ENCODE measurements at places on chromosomes 11 and 22. TPM values are rescaled to one million over a fixed set of nuclear protein-coding genes. Genes with fewer than 3 reads are reported as not detected.

The MS4A6E gene
- not detected for total RNA-seq

- no peaks in the 10 kb centered on the region for H3K27me3 ChIP-seq
- H3K36me3 ChIP-seq: no peaks in the 10 kb centered on the region
- DNase-seq: peak; percentile 76
- H3K4me3 ChIP-seq: no peak overlapping the region
- no peak overlapping the region for H3K27ac ChIP-seq
- H3K4me1 ChIP-seq: peaks cover 12% of the 10 kb centered on the region
These were observed 131.1 kb downstream of the MED15 start for GRCh38 chr22:20638507-20638870.

DNA sequence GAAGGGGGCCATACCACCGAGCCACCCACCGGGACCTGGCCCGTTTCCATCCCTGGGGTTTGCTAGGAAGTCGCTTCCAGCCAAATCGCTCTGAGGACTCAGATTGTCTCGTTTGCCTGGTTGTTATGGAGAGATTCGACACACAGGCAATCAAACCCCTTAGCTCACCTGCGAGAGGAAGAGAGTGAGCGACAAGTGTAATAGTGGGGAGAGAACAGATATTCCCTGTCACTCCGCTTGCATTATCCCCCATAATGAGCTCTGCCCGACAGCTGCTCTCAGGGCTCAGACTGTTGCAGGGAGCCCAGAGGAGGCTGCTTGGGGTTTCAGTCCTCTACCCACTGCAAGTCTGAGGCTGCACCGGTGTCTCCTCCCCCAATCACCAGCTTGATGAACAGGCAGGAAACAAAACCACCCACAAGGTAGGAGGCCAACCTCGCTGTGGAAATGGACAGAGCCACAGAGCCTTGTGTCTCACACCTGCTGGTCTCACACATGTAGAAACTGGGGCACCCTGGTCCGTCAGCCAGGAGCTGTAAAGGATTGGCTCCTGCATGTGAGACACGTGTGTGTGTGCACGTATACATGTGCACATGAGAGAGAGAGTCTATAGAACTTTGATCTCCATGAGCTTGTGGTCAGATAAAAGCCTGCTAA, 351.1 kb downstream of the BUD13 start:
- no peaks in the 10 kb centered on the region for H3K27me3 ChIP-seq
- H3K36me3 ChIP-seq: no peaks in the 10 kb centered on the region
- H3K4me1 ChIP-seq: no peaks in the 10 kb centered on the region

DNA sequence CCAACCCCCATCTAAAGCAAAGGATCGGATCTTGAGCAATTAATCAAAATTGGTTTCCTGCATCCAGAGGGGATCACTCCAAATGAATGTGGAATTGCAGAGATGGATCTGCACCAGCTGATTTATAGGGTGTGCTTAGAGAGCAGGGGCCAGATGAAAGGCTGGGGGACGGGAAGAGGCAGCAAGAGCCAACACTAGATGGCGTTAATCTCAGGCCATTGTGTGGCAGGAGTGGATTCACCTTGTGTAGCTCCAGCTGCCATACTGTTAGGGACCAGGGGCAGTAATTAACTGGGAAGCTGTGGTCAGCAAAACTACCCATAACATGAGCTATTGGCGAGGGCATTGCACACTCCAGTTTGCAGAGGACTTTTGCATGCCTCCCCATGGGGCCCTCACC, 35.6 kb downstream of the SERPINH1 start:
- H3K4me3 ChIP-seq: no peak overlapping the region
- H3K27ac ChIP-seq: no peak overlapping the region
- no peaks in the 10 kb centered on the region for H3K36me3 ChIP-seq

DNA sequence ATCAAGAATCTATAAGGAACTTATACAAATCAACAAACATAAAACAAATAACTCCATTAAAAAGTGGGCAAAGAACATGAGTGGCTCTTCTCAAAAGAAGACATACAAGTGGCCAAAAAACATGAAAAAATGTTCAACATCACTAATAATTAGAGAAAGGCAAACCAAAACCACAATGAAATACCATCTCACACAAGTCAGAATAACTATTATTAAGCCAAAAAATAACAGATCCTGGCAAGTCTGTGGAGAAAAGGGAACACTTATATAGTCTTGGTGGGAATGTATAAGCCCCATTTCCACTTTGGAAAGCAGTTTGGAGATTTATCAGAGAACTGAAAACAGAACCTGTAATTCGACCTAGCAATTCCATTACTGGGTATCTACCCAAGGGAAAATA, 921.0 kb downstream of the KCNA4 start:
- no peaks in the 10 kb centered on the region for H3K36me3 ChIP-seq
- no peaks in the 10 kb centered on the region for H3K27me3 ChIP-seq
- DNase-seq: no peak
- no peak overlapping the region for H3K4me3 ChIP-seq
- no peak overlapping the region for H3K27ac ChIP-seq

- peak overlapping the region; percentile 90 for H3K27ac ChIP-seq
- H3K4me1 ChIP-seq: peaks cover 39% of the 10 kb centered on the region
- H3K36me3 ChIP-seq: no peaks in the 10 kb centered on the region
- no peak for DNase-seq
- H3K4me3 ChIP-seq: peak overlapping the region; percentile 6
These were observed 983 bp downstream of the EHF start for GRCh38 chr11:34621876-34622275.

- no peaks in the 10 kb centered on the region for H3K27me3 ChIP-seq
- H3K4me1 ChIP-seq: peaks cover 24% of the 10 kb centered on the region
- no peak for DNase-seq
- H3K27ac ChIP-seq: peak overlapping the region; percentile 36
These were observed 23.6 kb upstream of the ME3 start for GRCh38 chr11:86696004-86696403.

GRCh38 chr11:47376107-47376524, 2.2 kb downstream of the SPI1 start:
- no peak for DNase-seq
- H3K4me1 ChIP-seq: no peaks in the 10 kb centered on the region
- H3K27ac ChIP-seq: no peak overlapping the region
- no peaks in the 10 kb centered on the region for H3K27me3 ChIP-seq

GRCh38 chr11:118260353-118260752, 3.7 kb downstream of the MPZL2 start:
- no peak overlapping the region for H3K27ac ChIP-seq
- H3K4me1 ChIP-seq: peaks cover 23% of the 10 kb centered on the region
- H3K36me3 ChIP-seq: peaks cover 4% of the 10 kb centered on the region
- no peaks in the 10 kb centered on the region for H3K27me3 ChIP-seq

DNA sequence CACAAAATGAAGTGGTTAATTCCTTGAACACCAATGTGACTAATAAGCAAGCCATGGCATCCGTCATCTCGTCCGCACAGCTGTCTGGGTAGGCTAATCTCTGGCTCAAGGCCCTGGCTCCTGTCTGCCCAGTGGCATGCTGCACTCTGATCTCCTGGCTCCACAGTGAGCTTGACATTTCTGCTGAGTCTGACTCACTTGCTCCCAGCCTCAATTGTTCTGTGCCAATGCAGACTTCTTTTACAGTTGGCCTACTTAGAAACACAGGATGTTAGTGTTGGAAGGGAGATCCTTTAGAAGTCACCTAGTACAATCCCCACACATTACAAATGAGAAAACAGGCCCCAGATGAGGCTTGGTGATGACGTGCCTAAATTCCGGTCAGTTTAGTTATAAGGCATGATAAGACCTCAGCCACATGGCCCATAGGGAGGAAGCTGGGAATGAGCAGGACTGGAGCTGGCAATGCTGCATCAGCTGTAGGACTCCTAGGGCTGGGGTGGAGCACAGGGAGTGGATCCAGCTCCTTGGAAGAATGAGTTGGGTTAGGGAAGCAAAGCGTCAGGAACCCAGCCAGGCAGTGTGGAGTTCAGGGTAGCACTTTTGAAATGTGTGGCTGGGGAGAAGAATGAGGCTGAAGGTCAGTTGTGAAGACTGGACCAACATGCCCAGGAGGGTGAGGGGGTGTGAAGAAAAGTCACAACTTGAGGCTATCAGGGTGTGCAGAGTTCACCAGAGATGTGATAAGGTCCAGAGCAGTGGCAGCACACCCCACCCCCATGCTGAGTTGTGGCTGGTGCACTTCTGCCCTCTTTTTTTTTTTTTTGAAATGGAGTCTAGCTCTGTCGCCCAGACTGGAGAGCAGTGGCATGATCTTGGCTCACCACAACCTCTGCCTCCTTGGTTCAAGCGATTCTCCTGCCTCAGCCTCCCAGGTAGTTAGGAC, 70.2 kb upstream of the EED start:
- no peaks in the 10 kb centered on the region for H3K27me3 ChIP-seq
- no peak overlapping the region for H3K4me3 ChIP-seq
- H3K36me3 ChIP-seq: no peaks in the 10 kb centered on the region
- peak; percentile 60 for DNase-seq

The NRXN2 gene
- total RNA-seq: 1.3 TPM

GRCh38 chr22:36213586-36213985, 12.0 kb upstream of the APOL4 start:
- H3K4me3 ChIP-seq: no peak overlapping the region
- H3K36me3 ChIP-seq: no peaks in the 10 kb centered on the region
- no peaks in the 10 kb centered on the region for H3K4me1 ChIP-seq
- H3K27ac ChIP-seq: no peak overlapping the region

The HEPHL1 gene
- total RNA-seq: not detected

The OR51B4 gene
- 0.66 TPM for total RNA-seq

The KDM4E gene
- not detected for total RNA-seq

Data from body of pancreas (tissue), 4 donors.